Right kidney (tissue), 9 donors: ENCODE measurements at places on chromosomes 16 and 17.

- DNase-seq, result no peak
Measured at GRCh38 chr16:70752426-70752825, 48.5 kb downstream of the VAC14 start.

DNA sequence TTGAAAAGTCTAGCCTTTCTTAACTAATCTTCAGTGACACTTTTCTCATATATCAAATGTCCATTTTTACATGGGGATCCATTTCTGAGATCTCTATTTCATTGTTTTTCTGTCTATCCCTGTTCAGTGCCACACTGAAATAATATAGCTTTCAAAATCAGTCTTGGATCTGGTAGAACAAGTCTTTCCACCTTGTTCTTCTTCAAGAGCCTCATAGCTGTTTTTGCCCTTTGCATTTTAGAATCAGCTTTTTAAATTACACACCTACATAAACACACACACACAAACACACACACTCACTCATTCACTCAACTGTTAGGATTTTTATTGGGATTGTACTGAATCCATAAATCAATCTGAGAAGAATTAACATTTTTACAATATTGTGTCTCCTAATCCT lies 19.2 kb downstream of the GSDMB start:
- no peak for DNase-seq

DNA sequence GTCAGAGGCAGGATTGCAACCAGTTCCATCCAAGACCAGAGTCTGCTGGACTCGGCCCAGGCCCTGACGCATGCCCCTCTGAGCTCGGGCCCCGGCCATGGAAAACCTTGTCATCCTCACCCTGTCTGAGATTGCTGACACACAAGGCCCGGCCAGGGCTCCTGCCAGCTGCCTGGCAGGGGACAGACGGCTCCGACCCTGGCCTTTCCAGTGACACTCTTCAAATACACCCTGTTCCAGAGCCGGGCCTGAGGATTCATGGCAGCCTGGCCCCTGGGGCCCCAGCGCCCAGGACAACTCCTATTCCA lies 3.2 kb upstream of the PABPN1L start:
- no peak for DNase-seq

GRCh38 chr17:2929881-2930533 lies 133.4 kb downstream of the OR1D5 start:
- DNase-seq, result no peak

- no peak for DNase-seq
Measured at GRCh38 chr17:70775679-70776078, 606.3 kb downstream of the KCNJ2 start.

GRCh38 chr17:34300652-34301370 lies 15.3 kb downstream of the CCL11 start:
- DNase-seq, result no peak

- DNase-seq, result no peak
Measured at GRCh38 chr17:72719578-72720493, 372.7 kb downstream of the SLC39A11 start.

DNA sequence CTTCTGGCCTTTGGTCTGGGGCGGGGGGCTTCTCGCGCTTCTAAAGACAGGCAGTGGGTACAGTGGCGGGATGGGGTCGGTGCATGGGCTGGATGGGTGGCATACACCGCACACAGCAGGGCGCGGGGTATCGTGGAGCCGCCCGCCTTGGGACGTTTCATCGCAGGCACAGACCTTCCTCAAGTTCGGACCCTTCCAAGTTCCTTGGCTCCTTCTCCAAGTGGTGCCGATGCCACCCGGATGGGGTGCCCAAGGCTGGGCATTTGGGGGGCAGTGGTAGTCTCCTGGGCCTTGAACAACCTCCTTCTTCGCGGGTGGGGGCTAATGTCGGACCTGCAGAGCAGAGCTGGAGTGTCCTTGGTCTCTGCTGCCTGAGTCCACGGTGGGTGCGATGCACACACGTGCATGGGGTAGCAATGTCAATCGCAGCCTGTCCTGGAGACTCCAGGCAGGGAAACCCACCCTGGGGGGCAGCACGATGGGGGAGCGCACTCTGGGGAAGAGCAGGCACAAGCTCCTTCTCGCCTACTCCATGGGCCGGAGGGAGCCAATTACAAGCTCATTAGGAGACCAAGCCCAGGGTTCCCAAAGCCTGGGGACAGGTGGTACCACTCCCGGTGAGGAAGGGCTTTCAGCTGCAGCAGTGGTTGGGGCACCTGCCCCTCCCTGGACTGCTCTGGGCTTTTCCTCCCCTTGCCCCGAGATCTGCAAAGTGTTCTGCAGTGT lies 686 bp upstream of the MTSS2 start:
- peak; percentile 72 for DNase-seq

DNA sequence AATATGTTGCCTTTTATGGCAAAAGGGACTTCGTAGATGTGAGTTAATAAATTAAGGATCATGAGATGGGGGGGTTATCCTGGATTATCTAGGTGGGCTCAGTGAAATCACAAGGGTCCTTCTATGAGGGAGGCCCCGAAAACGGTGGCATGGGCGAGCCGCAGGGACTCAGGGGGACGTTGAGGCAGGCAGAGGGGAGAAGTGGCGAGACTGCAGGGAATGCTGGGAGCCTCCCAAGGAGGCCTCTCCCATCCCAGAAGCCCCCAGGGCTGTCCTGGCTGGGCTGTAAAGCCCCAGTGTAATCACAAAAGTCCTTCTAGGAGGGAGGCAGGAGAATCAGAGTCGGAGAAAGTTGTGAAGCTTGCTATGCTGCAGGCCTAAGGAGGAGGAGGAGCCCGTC lies 35.0 kb downstream of the ITGAE start:
- no peak for DNase-seq

- no peak for DNase-seq
Measured at GRCh38 chr16:56355786-56356275, 69.5 kb downstream of the AMFR start.

GRCh38 chr17:72516772-72517399 lies 396.1 kb downstream of the SOX9 start:
- DNase-seq, result peak; percentile 23

DNA sequence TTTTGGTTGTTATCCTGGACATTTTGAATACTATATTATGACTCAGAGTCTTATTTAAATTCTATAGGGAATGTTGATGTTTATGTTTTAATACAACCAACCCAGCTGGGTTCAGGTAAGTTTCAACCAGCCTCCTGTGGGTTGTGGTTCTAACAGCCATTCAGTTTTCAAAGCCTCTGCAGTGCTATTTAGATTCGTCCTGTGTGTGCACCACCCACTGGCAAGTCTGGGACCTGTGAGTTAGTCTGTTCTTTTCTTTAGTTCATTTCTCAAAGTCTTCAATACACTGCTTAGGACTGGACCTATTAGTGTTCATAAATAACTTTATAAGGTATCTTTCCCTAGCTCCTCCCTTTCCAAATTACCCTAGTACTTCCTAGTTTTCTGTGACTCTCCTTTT lies 170.6 kb downstream of the TMEM132E start:
- DNase-seq, result no peak

DNA sequence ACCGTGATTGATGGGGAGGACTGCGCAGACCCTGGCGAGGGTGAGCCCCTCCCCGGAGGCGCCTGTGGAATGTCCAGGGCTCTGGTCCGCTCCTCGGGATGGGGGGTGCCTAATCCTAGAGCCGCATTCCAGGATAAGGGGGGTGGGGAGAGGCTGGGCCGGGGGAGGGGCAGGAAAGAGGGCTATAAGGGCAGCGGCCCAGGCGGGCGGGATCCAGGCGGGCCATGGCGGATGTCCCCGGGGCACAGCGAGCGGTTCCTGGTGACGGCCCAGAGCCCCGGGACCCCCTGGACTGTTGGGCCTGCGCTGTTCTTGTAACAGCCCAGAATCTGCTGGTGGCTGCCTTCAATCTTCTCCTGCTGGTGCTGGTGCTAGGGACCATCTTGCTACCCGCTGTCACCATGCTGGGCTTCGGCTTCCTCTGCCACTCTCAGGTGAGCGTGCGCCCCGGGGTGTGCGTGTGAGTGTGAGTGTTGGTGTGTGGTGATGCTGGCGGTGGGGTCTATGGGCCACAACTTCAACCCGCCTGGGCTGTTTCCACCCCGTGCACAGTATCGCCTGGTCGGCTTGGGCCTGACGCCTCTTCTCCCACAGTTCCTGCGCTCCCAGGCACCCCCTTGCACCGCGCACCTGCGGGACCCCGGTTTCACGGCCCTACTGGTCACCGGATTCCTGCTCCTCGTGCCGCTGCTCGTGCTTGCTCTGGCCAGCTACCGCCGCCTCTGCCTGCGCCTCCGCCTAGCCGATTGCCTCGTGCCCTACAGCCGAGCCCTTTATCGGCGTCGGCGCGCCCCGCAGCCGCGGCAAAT lies at the start of gene TMEM88:
Gene TMEM88 (plus strand): TSS at position 216 of the 809 bp plus-strand sequence. CDS start 9 bp downstream, at position 225.
- peak; percentile 66 for DNase-seq

- DNase-seq, result no peak
Measured at GRCh38 chr17:17001076-17001777, 29.3 kb upstream of the TNFRSF13B start.

DNA sequence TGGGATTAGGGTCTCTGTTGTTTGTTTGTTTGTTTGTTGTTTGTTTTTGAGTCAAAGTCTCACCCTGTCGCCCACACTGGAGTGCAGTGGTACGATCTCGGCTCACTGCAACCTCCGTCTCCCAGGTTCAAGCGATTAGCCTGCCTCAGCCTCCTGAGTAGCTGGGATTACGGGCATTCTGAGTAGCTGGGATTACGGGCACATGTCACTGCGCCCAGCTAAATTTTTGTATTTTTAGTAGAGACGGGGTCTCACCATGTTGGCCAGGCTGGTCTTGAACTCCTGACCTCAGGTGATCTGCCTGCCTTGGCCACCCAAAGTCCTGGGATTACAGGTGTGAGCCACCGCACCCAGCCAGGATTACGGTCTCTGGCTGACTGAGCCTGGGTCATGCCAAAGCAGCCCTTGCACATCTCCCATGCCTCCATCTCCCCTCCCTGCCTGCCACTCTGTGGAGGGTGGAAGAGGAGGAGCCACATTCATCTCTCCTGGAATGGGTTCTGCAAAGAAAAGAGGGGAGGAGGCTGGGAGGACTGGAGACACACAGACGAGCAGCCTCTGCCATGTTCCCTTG lies 59.2 kb downstream of the BEAN1 start:
- no peak for DNase-seq

- no peak for DNase-seq
Measured at GRCh38 chr16:12511708-12512107, 292.0 kb downstream of the CPPED1 start.

- no peak for DNase-seq
Measured at GRCh38 chr16:60310846-60311445, 1576.8 kb upstream of the GOT2 start.
